ENCODE measurements at places on chromosomes 3 and 15.
A peak's percentile ranks its signal among the peaks of the same experiment; 100 is the strongest.

- H3K36me3 ChIP-seq = no peaks in the 10 kb centered on the region
- H3K27ac ChIP-seq = no peak overlapping the region
- H3K27me3 ChIP-seq = 0 out of 2 replicates have a peak, but pooled peaks cover 3% of the 10 kb centered on the region
- H3K4me3 ChIP-seq = no peak overlapping the region
- H3K4me1 ChIP-seq = no peaks in the 10 kb centered on the region
Measured at GRCh38 chr3:55307622-55308021, 179.5 kb downstream of the WNT5A start.

DNA sequence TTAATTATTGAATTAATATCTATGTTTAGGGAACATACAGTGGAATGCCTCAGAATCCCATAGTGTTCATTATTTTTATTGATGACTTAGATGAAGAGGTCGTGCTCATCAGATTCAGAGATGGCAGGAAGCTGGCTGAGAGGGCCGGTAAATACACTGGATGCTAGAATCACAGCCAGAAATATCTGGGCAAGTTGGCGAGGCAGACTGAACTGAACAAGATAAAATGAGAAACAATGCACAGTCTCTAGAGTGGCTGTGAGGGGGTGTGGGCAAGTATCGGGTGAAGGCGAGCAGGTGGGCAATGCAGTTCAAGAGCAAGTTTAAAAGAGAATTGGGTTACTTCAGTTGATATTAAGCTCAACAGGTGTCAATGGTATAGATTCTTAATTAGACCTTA lies 5.9 kb downstream of the DGKG start:
- H3K4me3 ChIP-seq = no peak overlapping the region
- no peaks in the 10 kb centered on the region for H3K36me3 ChIP-seq
- H3K4me1 ChIP-seq = 0 out of 2 replicates have a peak, but pooled peaks cover 5% of the 10 kb centered on the region
- DNase-seq = no peak

GRCh38 chr15:53910236-53910849 lies 67.9 kb upstream of the UNC13C start:
- H3K4me3 ChIP-seq = no peak overlapping the region
- no peaks in the 10 kb centered on the region for H3K27me3 ChIP-seq
- peak; percentile 66 for DNase-seq
- no peak overlapping the region for H3K27ac ChIP-seq
- no peaks in the 10 kb centered on the region for H3K4me1 ChIP-seq

- H3K27me3 ChIP-seq = no peaks in the 10 kb centered on the region
- no peak for DNase-seq
- H3K4me3 ChIP-seq = no peak overlapping the region
- H3K27ac ChIP-seq = no peak overlapping the region
Measured at GRCh38 chr3:12862387-12862786, 21.0 kb upstream of the RPL32 start.

DNA sequence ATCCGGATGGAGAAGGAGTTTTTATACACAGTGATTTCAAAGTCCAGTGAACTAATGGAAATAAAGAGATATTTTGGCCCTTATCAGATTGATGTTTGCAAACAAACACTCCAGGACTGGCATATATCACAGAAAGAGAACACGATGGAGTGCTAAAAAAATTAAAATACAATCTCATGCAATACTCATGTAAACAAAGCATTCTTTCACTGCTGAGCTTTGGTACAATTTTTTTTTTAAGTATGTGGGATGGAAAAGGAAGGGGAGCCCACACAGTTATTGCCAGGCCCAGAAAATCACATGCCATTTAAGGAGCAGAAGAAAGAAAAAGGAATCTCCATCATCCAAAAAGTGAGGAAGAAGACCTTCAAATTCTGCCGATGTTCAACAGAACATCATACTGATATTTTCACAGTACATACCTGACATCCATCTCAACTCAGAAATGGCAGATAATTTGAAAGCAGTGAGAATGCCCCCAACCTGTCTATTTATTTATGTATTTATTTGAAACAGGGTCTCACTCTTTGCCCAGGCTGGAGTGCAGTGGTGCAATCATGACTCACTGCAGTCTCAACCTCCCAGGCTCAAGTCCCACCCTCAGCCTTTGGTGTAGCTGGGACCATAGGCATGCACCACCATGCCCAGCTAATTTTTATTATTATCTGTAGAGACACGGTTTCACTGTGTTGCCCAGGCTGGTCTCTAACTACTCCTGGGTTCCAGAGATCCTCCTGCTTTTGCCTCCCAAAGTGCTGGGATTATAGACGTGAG lies 107.5 kb upstream of the SLC2A2 start:
- peaks cover 19% of the 10 kb centered on the region for H3K4me1 ChIP-seq
- no peaks in the 10 kb centered on the region for H3K27me3 ChIP-seq
- H3K27ac ChIP-seq = no peak overlapping the region
- H3K4me3 ChIP-seq = no peak overlapping the region
- H3K36me3 ChIP-seq = no peaks in the 10 kb centered on the region
